ENCODE measurements at places on chromosomes 2 and 18.

GRCh38 chr18:5132987-5133386 lies 64.1 kb downstream of the AKAIN1 start:
- DNase-seq: no peak

GRCh38 chr2:189146553-189146952 lies 33.0 kb downstream of the COL5A2 start:
- DNase-seq: no peak

DNA sequence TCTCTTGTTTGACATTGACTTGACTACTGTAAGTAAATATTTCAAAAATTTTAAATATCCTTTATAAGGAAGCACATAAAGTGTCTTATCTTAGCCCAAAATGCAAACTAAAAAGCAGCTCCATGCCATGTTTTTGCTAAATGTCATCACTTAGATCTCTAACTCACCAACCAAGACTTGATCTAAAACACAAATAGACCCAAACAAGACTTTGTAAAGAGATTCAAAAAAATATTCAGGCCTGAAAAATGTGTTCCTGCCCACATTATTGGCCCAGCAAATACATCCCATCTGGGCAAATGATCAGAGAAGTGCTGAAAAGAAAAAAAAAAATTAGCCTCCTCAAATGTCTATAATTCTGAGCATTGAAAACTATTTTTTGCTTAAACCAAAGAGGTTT lies 187.6 kb downstream of the MREG start:
- DNase-seq: no peak

GRCh38 chr2:8327371-8328100 lies 354.3 kb upstream of the ID2 start:
- DNase-seq: no peak

DNA sequence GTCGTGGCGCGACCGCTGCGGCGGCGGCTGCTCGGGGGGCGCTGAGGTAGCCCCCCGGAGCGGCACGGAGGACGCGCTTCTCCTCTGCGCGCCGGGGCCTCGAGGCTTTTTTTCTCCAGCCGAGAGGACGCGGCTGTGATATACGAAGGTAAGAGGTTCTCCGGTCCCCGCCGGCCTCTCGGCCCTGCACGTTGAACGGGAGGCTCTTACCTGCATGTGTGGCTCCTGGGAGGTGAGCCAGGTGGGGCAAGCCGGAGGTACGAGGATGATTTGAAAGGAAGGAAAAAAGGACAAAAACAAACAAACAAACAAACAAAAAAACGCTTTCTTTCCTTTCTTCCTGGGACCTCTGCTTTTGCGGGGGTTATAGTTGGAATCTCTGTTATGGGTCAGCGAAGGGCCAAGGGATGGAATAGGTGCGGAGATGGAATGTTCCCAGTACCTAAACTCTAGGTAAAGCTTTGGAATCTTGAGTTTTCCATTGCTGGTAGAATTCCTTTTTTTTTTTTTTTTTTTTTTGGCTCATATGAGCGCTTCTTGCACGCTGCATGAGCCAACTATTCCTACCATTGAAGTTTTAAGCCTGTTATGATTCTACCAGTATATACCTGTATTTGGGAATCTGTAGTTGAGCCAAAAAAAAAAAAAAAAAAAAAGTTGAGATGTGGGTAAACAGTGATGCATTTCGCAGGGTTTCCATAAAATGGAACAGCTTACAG lies 674 bp downstream of the PTPN4 start:
- no peak for DNase-seq

DNA sequence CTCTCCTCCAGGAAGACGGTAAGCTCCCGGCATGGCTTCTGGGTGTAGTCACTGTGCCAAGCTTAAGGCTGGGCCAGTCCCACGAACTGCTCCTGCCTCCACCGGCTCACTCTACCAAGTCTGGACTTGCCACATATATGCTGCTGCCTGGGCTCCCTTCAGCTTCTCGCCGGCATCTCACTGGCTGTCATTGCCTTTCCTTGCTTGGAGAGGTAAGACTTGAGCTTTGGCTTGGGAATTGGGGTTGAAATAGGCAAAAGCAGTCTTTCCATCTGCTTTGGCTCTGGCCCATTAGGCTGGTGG lies 481.0 kb downstream of the TGIF1 start:
- DNase-seq: no peak

GRCh38 chr2:32484937-32485336 lies 128.1 kb downstream of the BIRC6 start:
- no peak for DNase-seq
